Thoracic aorta (tissue), 2 donors: ENCODE measurements at places on chromosomes 2 and 18. TPM values are rescaled to one million over a fixed set of nuclear protein-coding genes. Genes with fewer than 3 reads are reported as not detected.

GRCh38 chr2:11437602-11438001 lies 28.4 kb downstream of the E2F6 start:
- H3K4me1 ChIP-seq = no peaks in the 10 kb centered on the region
- DNase-seq = no peak
- H3K36me3 ChIP-seq = peaks cover 14% of the 10 kb centered on the region
- H3K27me3 ChIP-seq = no peaks in the 10 kb centered on the region

DNA sequence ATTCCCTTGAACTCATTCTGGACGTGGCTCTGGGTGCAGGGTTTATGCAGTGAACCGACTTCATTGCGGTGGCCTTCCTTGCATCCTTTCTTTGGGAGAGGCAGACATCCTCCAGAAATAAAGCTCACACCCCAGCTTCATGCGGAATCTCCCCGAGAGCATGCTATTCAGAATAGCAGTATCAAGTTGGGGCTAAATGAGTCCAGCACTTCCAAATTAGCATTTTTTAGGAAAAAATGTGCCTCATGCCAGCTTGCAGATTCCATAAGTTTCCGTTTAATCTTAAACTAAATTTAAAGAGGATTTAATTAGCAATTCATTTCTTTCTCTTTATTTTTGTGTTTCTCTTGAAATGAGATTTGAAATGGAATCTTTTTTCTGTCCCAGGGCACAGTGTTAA lies 107.4 kb upstream of the HDAC4 start:
- no peak for DNase-seq
- no peak overlapping the region for H3K27ac ChIP-seq
- H3K4me1 ChIP-seq = no peaks in the 10 kb centered on the region
- no peaks in the 10 kb centered on the region for H3K36me3 ChIP-seq

SULT1C2 gene
- 16.6 TPM for total RNA-seq

- H3K4me3 ChIP-seq = peak overlapping the region; percentile 55
- H3K27ac ChIP-seq = peak overlapping the region; percentile 23
These were observed 14.7 kb downstream of the KLF7 start for GRCh38 chr2:207151048-207151447.

- H3K27me3 ChIP-seq = no peaks in the 10 kb centered on the region
- no peak overlapping the region for H3K27ac ChIP-seq
- H3K36me3 ChIP-seq = no peaks in the 10 kb centered on the region
- H3K4me1 ChIP-seq = no peaks in the 10 kb centered on the region
These were observed 180.5 kb downstream of the DIS3L2 start for GRCh38 chr2:232142049-232142448.

RESP18 gene
- not detected for total RNA-seq

DNA sequence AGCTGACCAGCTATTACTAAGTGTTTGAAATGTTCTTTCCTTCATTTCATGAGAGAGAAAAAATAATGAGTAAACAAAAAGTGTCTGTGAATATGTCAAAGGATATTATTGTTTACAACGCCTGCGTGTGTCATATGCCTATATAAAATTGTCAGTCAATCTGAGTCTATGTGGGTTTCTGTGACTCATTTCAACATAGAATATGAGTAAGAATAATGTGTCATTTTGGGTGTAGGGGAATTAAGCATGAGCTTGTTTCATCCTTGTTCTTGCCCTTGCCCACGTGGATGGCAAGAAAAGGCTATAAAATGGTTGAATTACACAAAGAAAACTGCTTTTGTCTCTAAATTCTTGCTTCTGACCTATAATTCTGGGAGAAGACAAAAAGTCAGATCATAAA lies 466.0 kb downstream of the PTH2R start:
- H3K36me3 ChIP-seq = no peaks in the 10 kb centered on the region
- no peaks in the 10 kb centered on the region for H3K4me1 ChIP-seq
- no peak overlapping the region for H3K4me3 ChIP-seq
- H3K27me3 ChIP-seq = no peaks in the 10 kb centered on the region
- DNase-seq = no peak
- H3K27ac ChIP-seq = no peak overlapping the region

MPP4 gene
- 5.5 TPM for total RNA-seq

- no peak for DNase-seq
- no peak overlapping the region for H3K4me3 ChIP-seq
- H3K36me3 ChIP-seq = no peaks in the 10 kb centered on the region
- H3K4me1 ChIP-seq = peaks cover 5% of the 10 kb centered on the region
These were observed 5.5 kb downstream of the NHEJ1 start for GRCh38 chr2:219155054-219155644.

DNA sequence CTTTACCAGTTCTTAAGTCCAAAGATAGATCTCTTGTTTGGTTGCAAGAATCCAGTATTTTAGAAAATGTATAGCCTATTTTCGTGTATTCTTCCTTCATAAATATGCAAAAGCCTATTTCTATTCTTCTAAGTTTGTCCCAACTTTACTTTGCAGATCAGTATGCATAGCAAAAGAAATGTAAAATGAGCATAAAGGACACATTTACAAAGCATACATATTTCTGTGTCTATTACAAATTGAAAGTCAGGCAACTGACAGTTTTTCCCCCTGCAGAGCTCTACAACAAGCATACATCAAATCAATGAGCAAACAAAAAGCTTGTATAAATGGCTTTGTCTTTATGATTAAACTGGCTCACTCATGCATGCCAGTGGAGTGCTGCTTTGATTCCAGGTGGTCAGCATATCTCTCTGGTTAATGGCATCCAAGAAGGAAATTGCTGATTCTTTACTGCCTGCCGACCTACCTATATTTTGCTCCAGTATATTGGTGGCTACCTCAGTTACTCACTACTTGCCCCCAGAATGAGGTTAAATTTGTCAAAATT lies 10.0 kb upstream of the VPS54 start:
- no peak for DNase-seq
- no peak overlapping the region for H3K27ac ChIP-seq
- no peaks in the 10 kb centered on the region for H3K27me3 ChIP-seq
- no peaks in the 10 kb centered on the region for H3K4me1 ChIP-seq

PLGLB2 gene
- not detected for total RNA-seq

FAM110C gene
- 5.0 TPM for total RNA-seq

DNA sequence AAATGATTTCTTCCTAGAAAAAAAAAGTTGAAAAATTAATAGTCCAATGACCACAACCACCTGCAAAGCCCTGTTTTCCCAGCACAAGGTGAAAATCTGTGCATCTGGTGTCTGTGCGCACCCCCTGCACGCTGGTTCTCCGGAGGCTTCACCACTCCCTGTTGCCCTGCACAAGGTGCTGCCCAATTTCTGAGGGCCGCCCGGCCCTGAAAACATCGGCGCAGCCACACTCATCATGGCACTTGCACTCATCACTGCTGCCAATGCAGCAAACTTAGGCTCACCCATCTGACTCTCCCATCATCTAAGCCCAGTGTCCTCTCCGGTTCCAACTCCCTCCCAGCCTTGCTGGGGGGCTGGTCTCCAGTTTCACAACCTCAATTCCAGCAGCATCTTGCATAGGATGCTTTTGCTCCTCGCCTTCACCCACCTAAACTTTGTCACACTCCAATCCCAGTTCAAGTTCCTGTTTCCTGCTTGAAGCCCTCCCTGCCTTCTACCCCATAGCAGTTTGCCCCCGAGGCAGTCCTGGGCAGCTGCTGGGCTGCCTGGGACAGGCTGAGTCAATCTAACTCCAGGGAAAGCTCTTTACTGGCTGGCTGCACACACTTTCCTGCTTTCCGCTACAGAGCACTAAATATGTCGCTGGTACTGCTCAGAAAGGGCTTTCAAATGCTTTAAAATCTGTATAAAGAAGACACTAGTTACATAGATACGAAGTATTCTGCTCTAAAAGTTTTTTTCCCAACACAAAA lies 522.5 kb upstream of the ID2 start:
- H3K27ac ChIP-seq = no peak overlapping the region
- no peak for DNase-seq
- no peaks in the 10 kb centered on the region for H3K36me3 ChIP-seq
- no peaks in the 10 kb centered on the region for H3K27me3 ChIP-seq
